ENCODE measurements at places on chromosomes 3 and 15.
A peak's percentile ranks its signal among the peaks of the same experiment; 100 is the strongest.

DNA sequence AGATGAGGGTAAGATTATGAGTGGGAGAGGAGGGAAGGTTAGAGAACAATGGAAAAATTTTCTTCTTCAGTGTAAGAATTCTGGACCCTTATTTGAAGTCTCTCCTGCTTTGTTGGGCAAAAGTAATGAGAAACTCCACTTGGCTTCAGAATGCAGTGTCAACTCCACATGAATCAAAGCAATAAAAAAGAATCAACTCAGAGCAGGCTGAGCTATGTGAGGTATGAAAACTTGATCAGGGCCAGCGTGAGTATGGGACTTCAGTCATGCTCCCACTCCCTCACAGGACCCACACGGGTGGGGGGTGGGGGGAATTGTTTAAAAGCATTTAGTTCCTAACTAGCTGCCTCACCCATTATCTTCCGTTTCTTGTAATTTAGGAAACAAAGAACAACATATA, 502.2 kb downstream of the PDCD6IP start:
- no peak for DNase-seq

DNA sequence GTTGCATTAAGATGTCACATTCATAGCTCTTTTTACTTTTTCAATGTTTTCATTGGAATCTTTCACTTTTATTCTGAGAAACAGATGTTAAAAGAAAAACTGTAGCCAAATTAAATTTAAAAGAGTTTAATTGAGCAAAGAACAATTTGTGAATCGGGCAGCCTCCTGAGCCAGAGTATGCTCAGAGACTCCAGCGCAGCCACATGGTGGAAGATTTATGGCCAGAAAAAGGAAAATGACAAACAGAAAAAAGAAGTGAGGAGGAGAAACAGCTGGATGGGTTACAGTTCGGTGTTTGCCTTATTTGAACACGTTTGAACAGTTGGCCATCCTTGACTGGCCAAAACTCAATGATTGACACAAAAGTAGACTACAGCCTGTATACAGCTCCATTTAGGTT, 33.8 kb upstream of the RAB11A start:
- no peak for DNase-seq

DNA sequence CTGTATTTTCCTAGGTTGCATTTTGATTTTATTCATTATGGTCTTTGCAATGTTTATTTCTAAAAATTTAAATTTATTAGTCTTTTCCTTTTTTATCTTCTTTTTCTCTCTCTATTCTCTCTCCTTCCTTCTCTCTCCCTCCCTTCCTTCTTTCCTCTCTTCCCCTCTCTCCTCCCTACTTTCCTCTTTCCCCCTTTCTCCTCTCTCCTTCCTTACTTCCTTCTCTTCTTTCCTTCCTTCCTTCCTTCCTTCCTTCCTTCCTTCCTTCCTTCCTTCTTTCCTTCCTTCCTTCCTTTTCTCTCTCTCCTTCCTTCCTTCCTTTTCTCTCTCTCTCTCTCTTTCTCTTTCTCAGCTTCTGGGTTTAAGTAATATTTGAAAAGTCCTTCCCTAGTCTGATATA, 72.8 kb upstream of the RASGRF1 start:
- DNase-seq, result no peak

DNA sequence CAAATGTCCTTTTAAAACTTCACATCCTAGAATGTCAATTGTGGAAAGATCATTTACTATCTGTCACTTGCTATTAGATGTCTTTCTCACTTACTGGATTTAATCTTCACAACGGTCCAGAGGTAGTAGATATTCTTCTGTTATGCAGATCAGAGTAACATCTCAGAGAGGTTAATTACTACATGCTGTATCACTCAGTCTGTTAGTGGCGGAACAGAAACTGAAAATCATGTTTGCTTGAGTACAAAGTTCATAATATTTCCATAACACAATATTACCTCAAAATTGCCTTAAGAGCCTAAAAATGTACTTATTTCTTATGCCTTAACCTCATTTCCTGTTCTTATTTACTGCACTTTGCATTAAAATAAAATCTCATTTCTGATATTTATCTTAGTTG, 28.6 kb upstream of the GPR149 start:
- DNase-seq, result no peak

DNA sequence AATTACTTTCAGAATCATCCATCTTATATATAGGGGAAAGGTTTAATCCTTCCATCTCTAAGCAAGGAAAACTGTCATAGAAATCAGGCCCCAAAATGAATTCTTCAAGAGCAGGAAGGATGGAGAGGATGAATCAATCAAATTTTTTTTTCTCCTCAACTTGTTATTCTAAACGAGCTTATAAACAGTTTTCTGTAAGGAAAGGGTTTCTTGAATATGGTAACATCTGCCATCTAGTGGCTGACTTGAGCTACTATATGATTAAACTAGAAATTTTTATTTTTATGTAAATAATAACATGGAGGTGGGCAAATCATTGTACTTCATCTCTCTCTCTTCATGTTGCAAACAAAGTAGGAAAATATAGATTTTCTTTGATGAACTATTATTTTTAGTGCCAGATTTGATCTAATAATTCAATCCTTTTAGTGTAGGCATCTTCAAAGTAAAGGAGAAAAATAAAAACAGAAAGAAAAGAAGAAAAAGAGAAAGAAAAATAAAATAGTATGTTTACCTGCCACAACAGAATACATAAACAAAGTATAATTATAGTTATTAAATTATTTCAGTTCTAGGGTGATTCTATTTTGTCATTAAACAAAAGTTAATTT, 146.6 kb downstream of the SERPINI1 start:
- DNase-seq, result no peak

DNA sequence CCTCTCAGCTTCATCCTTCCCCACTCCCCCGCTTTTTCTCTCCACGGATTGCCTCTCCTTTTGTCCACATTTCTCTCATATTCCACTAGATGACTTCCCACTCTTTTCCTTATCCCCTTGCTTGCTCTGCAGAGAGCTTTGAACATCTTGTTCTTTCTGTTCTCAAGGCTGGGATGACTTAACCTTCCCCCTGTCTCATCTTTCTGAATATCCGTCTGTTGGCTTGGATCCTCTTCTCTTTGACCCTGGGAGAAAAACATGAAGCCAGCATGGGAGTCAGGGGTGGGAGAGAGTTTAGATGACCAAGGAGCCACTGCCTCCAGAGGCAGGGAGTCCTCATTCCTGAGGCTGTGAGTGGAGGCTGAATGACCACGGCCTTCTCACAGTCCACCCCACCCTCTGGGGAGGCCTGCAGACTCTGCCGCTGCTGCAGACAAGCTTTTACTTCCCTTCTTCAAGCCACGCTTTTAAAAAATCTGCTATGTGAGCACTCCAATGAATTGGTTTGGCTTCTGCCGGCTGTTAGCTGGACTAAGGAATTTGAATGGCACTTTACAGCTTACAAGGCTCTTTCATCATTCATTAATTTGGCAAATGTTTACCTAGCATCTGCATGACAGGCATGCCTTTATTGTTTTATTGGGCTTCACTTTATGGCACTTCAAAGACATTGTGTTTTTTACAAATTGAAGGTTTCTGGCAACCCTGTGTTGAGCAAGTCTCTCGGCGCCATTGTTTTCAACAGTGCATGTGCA, 111.6 kb upstream of the SLC6A6 start:
- no peak for DNase-seq

GRCh38 chr3:45181496-45181895, 35.3 kb upstream of the CDCP1 start:
- no peak for DNase-seq

DNA sequence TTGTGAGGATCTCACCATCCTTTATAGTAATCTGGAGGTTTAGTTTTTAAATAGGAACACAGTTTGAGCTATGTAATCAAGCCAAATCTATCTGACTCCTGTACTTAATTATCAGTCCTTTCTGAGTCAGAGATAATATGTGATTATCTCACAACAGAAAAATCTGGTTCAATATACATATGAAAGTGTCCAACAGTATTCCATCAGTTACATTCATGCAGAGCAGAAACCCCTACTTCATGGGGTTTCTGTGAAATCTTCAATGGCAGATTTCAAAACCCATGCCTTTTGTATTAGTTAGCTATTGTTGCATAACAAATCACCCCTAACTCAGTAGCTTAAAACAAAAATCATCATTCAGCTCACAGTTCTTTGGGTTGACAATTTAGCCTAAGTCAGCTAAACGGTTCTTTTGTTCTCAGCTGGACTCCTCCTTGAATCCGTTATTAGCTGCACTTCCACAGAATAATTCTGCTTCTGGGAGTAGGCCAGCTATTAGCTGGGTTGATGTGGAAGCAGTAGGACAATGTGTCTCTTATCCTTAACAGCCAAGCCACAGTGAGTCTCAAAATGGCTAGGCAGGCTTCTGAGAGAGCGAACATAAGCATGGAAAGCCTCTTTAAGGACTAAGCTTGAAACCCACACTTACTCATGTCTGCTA, 42.9 kb upstream of the ARPP21 start:
- no peak for DNase-seq

GRCh38 chr3:136657526-136657925, 94.7 kb downstream of the STAG1 start:
- DNase-seq, result no peak

GRCh38 chr3:190706582-190706981, 155.9 kb downstream of the GMNC start:
- no peak for DNase-seq

GRCh38 chr3:31448882-31449243, 83.9 kb upstream of the STT3B start:
- no peak for DNase-seq

DNA sequence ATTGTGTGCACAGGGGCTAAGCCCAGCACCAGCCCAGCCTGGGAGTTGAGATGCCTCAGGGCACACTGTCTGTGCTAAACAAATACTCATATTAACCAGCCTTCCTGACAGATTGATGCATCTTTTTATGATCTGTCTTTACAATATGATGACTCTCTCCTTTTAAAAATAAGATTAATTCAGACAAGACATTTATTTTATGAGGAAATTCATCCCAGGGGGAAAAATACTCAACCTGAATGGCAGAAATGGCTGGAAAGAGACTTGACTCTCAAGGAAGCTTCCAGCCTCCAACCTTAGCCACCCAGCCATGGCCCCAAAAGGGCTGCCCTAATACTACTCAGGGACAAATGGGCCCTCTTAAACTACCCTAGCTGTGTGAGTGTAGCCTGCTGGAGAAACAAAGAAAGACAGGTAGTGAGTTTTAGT, 46.9 kb downstream of the NOX5 start:
- DNase-seq, result no peak

DNA sequence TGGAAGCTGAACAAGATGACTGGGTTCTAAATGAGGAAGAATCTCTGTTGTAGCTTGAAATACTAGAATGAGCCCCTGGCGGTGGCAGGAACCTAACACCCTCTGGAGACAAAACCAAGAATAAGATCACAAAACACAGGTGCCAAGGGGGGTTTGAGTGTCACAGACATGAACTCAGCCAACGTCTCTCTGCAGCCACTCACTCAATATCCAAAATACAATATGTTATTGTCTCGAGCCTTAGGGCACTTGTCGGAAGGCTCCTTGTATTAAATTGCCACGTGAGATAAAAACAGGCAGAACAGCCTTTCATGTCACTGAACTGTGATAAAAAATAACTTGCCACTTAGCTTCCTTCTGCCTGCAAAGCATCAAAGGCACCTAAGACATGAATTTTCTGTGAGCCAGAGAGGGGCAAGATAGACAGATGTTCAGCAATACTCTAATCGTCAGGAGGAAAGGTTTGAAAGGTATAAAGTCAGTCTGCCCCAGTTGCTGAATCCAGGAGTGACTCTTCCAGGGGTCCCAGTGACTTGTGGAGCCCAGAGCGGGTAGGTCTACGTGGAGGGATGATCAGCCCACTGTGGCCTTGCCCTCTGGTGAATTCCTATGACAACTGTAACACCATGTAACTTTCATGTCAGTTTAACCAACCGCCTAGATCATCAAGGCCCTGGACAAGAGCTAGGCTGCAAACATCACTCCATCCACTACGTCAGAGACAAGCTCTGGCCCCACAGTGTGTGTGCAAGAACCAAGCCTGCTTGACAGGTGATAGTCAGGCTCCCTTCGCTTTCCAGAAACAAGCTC, 165.2 kb downstream of the OSBPL10 start:
- no peak for DNase-seq

DNA sequence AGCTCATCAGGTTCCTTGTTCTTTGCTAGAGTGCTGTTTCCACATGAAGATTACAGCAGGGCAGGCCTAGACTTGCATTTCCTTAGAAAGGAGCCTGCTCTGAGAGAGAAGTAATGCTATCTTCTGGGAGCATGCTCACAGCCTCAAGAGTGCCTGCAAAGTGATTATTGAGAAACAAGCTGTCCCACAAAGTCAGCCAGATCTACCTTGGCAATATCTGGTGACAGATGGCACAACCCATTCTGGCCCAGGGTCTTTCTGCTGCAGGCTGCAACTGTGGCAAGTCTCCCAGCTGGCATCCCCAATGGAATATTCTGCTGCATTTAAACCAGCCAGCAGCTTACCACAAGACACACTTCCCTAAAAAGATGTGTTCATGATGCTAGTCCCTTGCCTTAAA, 29.3 kb downstream of the MTMR10 start:
- no peak for DNase-seq

GRCh38 chr3:123026565-123027291, 835 bp downstream of the SEMA5B start:
- DNase-seq, result peak; percentile 9

DNA sequence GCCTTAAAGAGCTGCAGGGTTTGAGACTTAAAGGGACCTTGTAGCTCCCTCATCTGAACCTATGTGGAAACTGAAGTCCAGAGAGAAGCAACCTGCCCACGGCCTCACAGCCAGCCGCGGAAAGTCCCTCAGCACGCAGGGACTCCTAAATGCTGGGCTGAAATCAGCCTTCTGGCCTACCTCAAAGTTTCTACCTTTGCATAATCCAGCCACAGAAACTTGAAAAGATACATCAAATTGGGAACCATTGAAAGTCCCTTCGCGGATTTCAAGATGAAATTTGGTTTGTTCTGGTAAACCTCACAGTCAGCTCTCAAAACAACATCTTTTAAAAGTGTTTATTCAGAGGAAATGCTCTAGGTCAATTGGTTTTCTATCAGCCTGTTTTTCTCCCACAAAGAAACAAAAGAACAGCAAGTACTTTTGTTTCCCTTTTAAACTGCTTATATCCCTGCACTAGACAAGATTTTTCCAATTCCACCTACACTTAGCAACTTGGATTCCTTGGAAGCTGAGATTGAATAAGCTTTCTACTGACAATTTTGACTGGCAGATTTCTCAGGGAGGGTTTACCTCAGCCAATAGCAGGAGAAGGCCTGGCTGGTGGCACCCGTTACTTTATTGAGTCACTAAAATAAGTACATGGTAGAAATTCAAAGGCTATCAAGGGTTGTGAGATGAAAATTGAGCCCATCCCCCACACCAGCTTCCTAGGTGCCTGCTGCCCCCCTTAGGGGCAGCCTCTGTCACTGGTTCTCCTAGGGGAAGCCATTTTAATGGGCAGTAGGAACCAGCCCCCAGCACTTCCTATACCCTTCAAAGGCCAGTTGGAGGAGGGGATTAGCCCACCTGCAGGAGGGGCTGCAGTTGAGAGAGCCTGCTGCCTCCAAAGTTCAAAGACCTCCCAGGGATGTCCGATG, 171.2 kb downstream of the ADAMTS17 start:
- no peak for DNase-seq
